Left renal cortex interstitium (tissue), 4 donors: ENCODE measurements at places on chromosomes 11 and 22. TPM values are rescaled to one million over a fixed set of nuclear protein-coding genes. Genes with fewer than 3 reads are reported as not detected.

GRCh38 chr22:49998718-49999062 lies 13.9 kb downstream of the IL17REL start:
- DNase-seq: no peak

DNA sequence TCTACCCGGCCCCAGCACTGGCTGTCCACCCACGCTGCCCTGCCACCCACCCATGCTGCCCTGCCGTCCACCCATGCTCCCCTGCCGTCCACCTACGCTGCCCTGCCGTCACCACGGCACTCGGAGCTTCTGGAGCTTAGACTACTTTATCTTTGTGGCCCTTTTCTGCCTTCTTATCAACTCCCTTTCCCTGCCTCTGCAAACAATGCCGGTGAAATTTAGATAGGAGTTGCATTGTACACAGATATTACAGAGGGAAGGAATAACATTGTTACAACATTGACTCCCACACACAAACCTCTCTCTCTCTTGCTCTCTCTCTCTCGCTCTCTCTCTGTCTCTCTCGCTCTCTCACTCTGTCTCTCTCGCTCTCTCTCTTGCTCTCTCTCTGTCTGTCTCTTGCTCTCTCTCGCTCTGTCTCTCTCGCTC lies 33.7 kb upstream of the BRSK2 start:
- no peak for DNase-seq

GAL3ST1 gene
- 24.9 TPM for polyA plus RNA-seq

DNA sequence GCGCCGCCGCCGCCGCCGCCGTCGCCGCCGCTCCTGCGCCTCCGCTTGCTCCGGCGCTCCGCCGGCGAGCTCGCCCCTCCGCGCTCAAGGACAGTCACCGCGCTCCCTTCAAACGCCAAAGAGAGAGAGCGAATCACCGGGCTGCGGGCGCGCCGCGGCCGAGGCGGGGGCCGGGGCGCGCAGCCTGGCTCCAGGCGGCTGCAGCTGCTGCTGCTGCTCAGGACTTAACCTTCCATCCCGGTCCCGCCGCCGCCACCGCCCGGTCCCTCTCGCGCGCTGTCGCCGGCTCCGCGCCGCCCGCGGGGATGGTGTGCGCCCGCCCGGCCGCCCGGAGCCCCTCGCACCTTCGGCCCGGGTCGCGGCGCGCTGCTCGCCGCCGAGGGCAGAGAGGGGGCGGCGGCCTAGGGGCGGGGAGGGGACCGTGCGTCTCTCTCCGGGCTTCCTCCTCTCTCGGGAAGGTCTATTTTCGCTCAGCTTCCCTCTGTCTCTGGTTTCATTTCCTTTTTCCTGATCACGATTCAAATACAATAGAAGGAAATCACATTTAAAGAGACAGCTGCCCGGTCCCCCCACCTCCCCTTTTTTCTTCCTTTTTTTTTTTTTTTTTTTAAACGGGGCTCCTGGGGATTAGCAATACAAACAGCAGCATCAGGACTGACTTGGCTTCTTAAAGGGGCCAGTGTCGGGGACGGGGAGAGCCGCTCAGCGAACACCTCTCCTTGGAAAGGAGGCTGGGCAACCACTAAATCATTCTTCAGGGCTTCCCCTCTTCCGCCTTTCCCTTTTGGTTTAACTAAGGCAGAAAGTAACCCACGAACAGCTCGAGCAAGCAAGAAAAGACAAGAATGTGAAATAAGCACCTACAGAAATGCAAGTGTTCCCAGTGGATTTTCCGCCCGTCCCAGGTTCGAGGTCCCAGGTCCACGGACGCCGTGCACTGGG lies 22.1 kb downstream of the LMO2 start:
- DNase-seq: no peak

KDM4E gene
- 0.14 TPM for polyA plus RNA-seq

DNA sequence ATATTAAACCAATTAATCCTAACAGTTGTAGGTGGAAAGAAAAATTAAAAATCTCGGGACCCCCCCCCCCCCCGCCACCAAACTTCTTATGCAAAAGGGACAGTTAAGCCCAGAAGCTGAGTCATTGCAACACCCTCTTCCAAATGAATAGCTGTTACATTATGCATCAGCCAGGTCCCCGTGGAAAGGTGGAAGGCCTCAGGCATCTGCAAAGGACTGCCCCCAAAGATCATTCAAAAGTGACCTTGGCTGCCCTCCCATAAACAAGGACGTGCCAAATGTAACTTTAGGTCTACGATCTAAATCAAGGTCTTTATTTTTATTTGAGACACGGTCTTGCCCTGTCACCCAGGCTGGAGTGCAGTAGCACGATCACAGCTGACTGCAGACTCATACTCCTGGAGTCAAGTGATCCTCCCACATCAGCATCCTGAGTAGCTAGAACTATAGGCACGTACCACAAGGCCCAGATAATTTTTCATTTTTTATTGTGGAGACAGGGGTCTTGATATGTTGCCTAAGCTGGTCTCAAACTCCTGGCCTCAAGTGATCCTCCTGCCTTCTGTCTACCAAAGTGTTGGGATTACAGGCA lies 22.8 kb downstream of the SYN3 start:
- DNase-seq: no peak

DNA sequence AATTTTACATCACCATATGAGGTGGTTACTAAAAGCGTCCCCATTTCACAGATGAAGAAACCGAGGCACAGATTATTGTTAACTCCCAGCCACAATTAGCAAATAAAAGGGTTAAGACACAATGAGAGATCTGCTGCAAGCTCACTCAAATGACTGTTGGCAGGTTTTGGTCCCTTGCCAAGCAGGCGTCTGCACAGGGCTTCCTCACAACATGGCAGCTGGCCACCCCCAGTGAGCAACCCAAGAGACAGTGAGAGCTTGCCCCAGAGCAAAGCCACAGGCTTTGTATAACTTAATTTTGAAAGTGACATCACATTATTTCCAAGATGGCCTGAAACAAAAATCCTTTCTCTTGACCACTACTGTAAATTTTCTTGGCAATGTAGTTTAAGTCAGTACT lies 217.6 kb downstream of the NTM start:
- no peak for DNase-seq

DNA sequence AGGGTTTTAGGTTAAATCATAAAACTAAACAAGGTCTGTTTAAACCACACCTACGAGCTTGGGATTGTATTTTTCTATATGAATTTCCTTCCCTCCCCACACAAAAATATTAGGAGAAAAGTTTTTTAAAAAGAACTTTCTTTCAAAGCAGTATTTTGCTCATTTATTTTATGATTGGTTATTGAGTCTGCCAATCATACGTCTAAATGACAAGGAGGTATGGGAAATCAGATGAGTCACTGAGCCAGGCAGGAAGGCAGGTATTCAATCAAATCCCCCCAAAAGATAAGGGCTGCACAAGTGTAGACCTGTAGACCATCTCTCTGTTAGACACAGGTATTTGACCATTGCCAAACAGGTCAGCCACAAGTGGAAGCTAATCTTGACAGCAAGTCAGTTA lies 440.1 kb upstream of the CCDC90B start:
- DNase-seq: no peak

GRCh38 chr22:24576778-24577177 lies 16.1 kb downstream of the LRRC75B start:
- no peak for DNase-seq

DNA sequence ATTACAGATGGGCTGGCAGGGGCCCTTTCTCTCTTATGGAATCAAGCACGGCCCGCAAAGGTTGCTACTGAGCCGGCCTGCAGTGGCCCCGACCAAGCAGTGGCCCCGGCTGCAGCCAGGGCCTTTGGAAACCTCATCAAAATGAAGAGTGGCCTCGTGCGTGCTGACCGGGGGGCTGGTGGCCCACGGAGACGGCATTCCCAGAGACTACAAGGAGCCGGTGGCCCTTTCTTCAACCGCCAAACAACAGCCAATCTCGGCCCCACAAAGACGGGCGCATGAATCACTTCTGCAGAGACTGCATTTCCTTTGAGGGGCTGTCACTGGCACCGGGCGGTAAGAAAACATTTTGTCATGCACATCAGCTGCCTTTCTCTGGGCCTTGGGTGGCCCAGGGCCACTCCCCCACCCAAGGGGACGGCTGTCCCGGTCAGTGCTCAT lies 43.1 kb upstream of the FGF3 start:
- no peak for DNase-seq

DNA sequence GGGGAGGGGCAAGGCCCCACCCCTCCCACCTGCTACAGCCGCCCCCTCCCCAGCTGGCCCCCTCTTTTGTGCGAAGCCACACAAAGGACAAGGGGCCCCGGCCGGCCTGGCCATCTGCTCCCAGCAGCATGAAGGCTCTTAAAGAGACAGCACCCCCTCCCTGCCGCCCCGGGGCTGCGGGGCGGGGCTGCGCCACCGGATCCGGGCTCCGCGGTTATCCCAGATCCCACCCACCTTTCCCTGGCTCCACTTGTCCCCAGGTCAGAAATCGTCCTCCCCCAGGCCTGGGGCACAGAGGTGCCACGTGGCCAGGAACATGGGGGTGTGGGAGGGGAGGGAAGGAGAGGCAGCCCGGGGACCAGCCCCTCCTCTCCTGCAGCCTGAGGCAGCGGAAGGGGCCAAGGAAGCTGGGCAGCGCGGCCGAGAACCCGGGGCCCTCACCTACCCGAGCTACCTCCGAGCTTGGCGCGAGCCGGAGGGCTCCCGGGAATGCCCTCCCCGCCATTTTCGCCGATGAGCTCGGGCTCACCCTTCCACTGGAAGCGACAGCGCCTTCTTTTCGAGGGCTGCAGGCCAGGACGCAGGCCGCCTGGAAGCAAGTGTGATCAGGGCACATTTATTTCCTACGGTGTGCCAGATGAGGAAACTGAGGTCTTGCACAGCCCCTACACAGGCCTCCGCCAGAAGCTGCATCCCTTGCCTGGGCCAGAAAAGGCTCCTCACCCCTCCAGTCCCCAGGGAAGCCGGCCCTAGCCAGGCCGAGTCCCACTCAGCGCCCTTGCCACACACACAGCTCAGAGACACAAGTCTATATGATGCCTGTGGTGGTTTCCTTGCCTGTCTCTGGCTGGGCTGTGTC lies 2.5 kb upstream of the RCOR2 start:
- no peak for DNase-seq

DNA sequence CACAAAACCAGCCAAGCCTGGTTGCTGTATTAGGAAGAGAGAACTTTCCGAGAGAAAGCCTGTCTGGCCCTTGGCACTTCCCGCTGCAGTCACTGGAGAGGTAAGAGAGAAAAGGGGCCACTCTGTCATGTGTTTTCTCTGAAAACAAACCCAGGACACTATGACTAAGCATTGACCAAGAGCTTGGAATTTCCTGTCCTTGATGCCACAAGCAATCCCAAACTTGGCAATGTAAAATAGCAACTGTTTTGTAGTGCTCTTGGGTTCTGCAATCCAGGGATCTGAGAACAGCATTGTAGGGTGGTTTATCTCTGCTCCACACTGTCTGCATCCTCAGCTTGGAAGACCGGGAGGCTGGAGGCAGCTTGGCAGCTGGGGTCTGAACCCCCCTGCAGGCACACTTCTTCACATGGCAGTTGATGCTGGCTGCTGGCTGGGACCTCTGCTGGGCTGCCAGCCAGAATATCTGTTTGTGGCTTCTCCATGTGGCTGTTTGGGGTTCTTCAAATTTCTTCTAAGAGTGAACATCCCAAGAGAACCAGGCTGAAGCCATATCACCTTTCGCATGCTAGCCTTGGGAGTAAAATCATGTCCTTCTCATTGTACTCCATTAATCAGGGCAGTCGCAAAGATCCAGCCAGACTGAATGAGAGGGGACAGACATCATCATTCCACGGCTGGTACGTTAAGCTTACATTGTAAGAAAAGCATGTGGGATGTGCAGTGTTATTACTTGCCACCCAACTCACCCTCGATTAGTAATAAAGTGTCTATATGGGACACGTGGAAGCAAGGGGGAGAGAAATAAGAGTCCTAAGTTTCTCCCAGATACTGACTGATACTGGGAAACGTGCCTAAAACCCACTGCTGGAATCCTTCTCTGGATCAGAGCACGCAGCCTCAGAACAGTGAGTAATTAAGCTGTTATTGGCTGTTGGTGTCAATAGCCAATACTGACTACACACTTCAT lies 537.4 kb upstream of the B3GAT1 start:
- DNase-seq: no peak

SEPTIN3 gene
- 7.8 TPM for polyA plus RNA-seq

- DNase-seq: no peak
Observed at GRCh38 chr11:83659466-83659865, 373.3 kb upstream of the CCDC90B start.

DNA sequence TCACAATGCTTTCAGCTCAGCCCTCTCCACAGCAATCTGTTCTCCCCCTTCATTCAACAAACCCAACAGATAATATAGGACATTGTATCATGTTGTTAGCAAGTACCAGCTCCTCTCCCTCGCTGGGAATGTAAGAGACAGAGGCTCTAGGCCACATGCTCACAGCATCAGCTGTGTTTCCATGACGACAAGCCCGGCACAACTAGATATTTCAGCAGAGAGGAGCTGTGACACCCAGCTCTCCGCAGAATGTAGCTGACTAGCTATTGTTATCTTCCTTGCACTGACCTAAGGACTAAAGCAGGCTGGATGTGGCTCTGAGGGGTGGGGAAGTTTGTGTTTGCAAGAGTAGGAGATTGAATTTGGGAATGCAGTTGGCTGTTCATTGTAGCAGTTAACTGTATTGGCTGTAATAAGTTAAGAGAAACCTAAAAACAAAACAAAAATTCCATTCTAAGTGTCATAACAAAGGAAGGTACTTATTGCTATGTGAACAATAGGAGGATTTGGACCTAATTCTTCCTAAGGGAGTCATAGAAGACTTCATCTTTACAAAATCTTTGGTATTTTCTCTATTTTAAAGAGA lies 28.0 kb upstream of the RRAS2 start:
- no peak for DNase-seq

MRPL23 gene
- 50.7 TPM for polyA plus RNA-seq

- DNase-seq: no peak
Observed at GRCh38 chr22:37817705-37818408, 5.3 kb upstream of the GALR3 start.

MMP8 gene
- not detected for polyA plus RNA-seq

GRCh38 chr11:119644502-119644901 lies 84.5 kb downstream of the NECTIN1 start:
- DNase-seq: no peak

MMP10 gene
- polyA plus RNA-seq: 0.30 TPM

RELT gene
- 3.8 TPM for polyA plus RNA-seq

DNA sequence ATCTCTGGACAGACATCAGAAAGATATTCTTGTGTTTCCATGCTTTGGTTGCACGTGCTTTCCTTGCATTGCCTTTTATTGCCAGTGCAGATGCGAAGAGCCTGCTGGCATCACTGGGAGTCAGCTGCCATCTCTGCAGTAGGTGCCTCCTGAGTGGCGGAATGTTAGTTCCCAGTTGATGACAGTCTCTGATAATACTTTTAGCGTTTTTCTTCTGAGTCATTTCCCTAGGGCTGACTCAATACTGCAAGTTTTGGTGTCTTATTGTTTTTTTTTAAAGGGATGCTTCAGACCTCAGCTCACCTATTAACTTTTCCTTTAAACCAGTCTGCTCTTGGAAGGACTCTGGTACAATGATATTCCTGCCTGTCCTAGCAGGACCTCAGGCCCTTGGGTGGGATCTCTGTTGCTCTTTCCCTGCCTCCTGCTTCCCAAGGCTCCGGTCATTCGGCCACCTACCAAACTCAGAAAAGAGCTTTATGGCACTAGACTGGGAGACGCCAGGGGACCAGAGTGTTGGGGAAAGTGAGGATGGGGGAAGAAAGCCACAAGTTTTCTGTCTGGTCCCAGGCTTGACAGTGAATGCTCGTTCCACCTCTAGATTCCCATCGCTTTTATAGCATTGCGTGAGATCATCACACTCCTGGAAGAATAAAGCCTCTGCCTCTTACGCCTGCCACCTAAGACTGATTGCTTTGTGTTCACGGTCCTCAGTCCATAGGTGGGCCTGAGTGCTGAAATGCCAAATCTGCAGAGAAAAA lies 308.7 kb downstream of the DDX10 start:
- DNase-seq: no peak

GRCh38 chr22:27153386-27153785 lies 496.0 kb downstream of the MIAT start:
- no peak for DNase-seq

GRCh38 chr22:27749597-27750225 lies 51.8 kb downstream of the MN1 start:
- DNase-seq: no peak
